ENCODE measurements at places on chromosomes 2 and 18.

- no peak for DNase-seq
Measured at GRCh38 chr18:25587545-25587944, 235.6 kb upstream of the ZNF521 start.

GRCh38 chr18:66646609-66647008, 42.7 kb upstream of the CDH19 start:
- peak; percentile 21 for DNase-seq

DNA sequence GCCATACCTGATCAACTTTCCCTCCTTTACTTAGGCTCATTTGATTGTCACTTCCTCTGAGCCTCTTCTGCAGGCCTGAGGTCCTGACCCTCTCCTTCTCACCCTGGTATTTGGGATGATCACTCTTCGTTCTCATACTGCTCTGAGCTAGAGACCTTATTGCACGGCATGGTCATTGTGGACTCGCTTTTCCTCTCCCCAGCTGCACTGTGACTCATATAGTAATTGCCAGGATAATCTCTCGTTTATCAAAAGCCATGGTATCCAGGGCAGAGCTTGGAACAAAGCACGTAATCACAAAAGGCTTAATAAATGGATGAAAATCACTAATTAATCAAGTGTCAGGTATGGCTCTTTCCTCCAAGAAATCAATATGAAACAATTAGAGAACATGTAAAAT, 40.9 kb upstream of the TRIB2 start:
- DNase-seq, result no peak

DNA sequence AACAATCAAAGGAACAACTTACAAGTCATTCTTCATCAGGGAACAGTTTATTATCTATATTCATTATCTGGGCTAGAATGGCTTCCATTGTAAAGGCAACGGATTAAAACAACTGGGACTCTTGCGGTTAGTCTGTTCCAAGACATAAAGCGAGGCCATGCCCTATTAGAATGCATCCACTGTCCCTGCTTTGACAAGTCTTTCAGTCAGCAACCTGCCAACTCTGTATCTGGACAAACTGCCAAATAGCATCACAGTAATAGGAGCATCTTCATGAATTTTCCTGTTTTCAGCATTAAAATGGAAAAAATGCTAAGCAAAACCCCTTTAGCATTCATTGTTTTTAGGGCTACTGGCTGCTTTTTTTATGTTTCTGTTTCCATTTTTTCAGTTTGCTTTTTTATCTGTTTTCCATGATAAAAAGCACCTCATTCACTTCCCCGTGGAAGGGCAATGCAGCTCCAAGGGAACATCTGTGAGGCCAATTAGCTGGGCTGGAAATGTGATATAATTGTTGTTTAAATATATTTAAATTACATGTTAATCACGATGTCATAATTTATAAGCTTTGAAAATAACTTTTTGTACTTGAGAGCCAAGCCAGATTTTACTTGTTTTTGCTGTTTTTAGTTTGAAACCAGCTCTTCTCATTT, 834.3 kb downstream of the CPS1 start:
- no peak for DNase-seq

DNA sequence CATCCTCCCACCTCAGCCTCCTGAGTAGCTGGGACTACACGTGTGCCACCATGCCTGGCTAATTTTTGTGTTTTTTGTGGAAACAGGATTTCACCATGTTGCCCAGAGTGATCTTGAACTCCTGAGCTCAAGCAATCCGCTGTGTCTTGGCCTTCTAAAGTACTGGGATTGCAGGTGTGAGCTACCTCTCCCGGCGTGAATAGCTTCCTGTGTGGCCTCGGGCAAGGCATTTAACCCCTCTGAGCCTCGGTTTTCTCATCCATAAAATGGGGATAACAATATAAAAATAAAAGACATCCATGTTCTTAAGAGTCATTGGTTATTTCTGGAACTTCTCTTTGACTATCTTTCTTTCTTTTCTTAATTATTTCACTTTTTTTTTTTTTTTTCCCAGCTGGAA, 19.3 kb upstream of the ADCY3 start:
- no peak for DNase-seq

- no peak for DNase-seq
Measured at GRCh38 chr2:95034221-95034620, 8.7 kb downstream of the MAL start.

DNA sequence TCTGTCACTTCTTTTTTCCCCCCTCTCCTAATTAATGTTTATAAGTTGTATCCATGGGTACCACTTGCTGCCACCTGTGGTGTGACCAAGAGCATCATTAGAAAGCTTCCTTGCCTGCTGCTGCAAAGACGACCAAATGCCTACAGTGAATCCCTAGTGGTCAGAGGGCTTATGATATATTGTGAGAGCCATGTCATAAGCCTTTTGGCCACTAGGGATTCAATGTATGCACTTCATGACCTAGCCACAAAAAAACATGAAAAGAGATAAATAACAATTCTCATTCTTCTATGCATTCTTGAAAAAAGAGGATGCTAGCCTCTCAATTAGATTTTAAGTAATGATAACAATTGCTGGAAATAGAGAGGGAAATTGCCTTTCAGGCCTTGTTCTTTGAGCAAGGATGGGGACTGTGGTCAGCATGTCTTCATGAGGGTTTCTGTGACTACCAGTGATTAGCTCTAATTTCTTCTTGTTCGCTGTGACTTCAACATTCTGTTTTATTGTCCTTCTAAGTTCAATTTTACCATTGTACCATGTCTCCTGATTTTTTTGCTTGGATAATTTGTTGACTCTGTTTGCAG, 435.3 kb downstream of the TGIF1 start:
- no peak for DNase-seq

DNA sequence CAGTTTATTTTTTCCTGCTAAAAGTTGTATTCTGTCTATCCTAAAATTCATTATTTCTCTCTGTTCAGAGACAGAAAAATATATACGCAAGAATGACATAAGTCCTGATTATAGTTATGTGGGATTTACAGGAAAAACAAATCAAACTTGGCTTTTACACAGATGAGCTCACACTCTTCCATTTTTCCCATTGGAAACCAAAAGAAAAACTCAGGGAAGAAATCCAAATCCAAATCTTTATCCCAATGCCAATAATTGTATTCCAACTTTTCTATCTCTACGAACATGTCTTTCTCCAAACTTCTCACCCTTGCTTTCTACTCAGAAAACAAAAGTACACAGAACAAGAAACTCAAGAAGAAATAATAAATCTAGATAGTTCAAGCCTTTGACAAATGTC, 249.1 kb upstream of the TMEFF2 start:
- no peak for DNase-seq

DNA sequence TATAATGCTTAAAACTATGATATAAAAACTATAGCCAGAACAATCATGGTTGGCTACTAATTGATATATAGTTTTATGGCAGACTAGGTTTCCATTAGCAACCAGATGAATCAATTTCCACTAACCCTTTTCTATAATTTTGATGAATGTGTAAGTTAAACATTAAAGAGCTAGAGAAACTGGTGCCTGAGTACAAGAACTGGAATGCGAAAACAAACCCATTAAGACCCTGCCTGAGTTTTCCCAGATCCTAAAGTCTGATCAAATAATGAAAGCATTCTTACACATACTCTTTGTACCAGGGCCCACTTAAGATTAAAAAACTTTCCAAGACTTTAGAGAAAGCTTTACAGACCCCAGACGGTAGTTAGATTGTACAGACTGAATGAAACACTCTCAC, 21.3 kb downstream of the MRPL19 start:
- DNase-seq, result no peak

DNA sequence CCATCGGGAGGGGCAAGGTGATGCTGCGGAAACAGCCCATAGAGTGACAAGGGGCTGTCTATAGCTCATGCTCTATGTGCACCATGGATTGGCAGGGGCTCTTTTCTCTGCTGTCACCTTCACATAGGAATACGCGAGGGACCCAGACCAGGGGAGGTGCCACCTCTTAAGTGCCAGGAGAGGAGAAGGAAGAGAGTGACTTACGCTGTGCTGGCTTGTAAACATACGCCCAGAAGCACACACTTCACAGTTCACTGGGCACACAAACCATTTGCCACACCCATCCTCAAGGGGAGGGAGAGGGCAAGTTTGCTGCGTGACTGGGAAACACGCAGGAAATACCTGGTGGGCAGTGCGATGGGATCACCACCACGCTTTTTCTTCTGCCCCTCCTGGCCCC, 65.1 kb upstream of the GPR45 start:
- DNase-seq, result no peak

DNA sequence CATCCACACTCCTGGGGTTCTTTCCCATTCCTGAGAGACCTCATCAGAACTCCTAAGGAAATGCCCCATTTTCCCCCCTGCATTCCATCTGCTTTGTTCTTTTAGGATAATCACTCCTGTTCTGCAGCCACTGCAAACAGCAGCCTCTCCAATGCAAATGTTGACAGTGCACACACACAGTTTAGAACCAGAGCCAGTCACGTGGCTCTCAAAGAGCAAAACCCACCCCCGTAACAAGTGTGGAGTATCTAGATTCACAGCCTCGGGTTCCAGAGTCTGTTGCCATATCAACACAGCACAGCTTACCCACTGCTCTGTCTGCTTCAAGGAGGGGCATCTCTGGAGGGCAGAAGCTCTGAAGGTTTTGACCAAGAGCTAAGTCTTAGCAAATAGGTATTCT, 180.0 kb downstream of the NAPG start:
- no peak for DNase-seq

GRCh38 chr2:118812552-118812951, 34.9 kb downstream of the EN1 start:
- DNase-seq, result no peak

DNA sequence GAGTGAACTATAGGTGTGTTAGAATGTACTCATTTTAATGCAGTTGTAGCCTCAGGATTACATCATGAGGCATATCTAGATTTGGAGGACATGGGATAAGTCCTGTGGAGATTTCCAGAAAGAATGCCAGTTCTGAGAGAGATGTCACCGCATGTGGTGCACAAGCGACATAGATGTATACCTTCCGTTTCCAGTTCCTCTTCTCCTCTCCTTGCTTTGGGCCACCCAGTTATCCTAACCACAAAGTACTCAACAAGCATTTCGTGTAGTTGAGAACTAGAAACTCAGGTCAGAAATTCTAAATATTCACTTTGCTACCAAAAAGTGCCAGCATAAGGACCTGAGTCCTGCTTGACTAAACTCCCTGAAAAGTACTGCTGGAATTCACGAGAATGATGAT, 66.5 kb downstream of the KCTD18 start:
- no peak for DNase-seq

- peak; percentile 44 for DNase-seq
Measured at GRCh38 chr2:36708041-36708741, 11.7 kb downstream of the VIT start.

GRCh38 chr18:7945882-7946281, 378.8 kb downstream of the PTPRM start:
- DNase-seq, result peak; percentile 96

Data from iris pigment epithelial cell (primary cell).